Astrocyte (in vitro differentiated cells and primary cell): ENCODE measurements at places on chromosomes 3 and 15. TPM values are rescaled to one million over a fixed set of nuclear protein-coding genes. Genes with fewer than 3 reads are reported as not detected.
A peak's percentile ranks its signal among the peaks of the same experiment; 100 is the strongest.

- H3K27me3 ChIP-seq = peaks cover 2% of the 10 kb centered on the region
- no peaks in the 10 kb centered on the region for H3K36me3 ChIP-seq
- H3K27ac ChIP-seq = no peak overlapping the region
- H3K4me1 ChIP-seq = no peaks in the 10 kb centered on the region
- H3K4me3 ChIP-seq = no peak overlapping the region
- no peak for DNase-seq
Measured at GRCh38 chr15:76034111-76034510, 21.9 kb upstream of the NRG4 start.

GRCh38 chr3:184334470-184335158, 2.8 kb upstream of the FAM131A start:
- peak; percentile 76 for DNase-seq
- H3K4me1 ChIP-seq = peaks cover 79% of the 10 kb centered on the region
- H3K27me3 ChIP-seq = no peaks in the 10 kb centered on the region
- no peak overlapping the region for H3K4me3 ChIP-seq
- peak overlapping the region; percentile 96 for H3K27ac ChIP-seq

The TMEM108 gene
- total RNA-seq = 5.6 and 5.9 TPM in 2 replicates

The C3orf70 gene
- total RNA-seq = 5.7 and 8.2 TPM in 2 replicates

The GOLGA6L7 gene
- not detected in 2 replicates for total RNA-seq

- H3K36me3 ChIP-seq = no peaks in the 10 kb centered on the region
- H3K4me1 ChIP-seq = no peaks in the 10 kb centered on the region
- no peak overlapping the region for H3K4me3 ChIP-seq
- no peak overlapping the region for H3K27ac ChIP-seq
- no peaks in the 10 kb centered on the region for H3K27me3 ChIP-seq
- no peak for DNase-seq
Measured at GRCh38 chr3:55545995-55546394, 58.9 kb upstream of the WNT5A start.

The CTXN2 gene
- total RNA-seq = not detected in 2 replicates

The AP3B2 gene
- total RNA-seq = 7.2 and 11.5 TPM in 2 replicates

- no peak for DNase-seq
- H3K4me1 ChIP-seq = no peaks in the 10 kb centered on the region
- H3K27me3 ChIP-seq = no peaks in the 10 kb centered on the region
- H3K36me3 ChIP-seq = no peaks in the 10 kb centered on the region
Measured at GRCh38 chr3:89270201-89270600, 162.8 kb downstream of the EPHA3 start.

- no peak overlapping the region for H3K27ac ChIP-seq
- H3K4me3 ChIP-seq = no peak overlapping the region
- H3K27me3 ChIP-seq = no peaks in the 10 kb centered on the region
- H3K36me3 ChIP-seq = no peaks in the 10 kb centered on the region
- DNase-seq = no peak
- H3K4me1 ChIP-seq = peaks cover 8% of the 10 kb centered on the region
Measured at GRCh38 chr3:38457111-38458003, 3.7 kb downstream of the ACVR2B start.

The CHRNB4 gene
- total RNA-seq = not detected in 2 replicates

The EXD1 gene
- 0.07 TPM in 1 of 2 replicates, not detected in the other for total RNA-seq

DNA sequence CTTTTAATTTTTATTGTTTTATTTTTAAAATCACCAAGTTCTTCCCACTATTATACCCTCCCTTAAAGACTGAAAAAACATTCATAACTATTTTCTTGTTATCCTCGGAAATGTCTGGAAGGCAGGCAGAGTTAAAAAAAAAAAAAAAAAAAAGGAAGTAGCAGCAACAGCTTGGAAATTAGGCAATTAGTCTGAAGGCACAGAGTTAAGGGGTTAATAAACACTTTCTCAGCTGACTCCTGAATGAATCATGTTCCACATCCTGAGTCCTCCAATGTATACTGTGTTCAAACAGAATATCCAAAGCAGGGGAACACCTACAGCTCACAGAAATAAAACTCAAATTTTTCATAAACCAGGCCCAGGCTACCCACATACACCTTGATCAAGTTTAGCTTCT, 5.8 kb downstream of the HEXA start:
- H3K36me3 ChIP-seq = no peaks in the 10 kb centered on the region
- DNase-seq = no peak
- H3K4me1 ChIP-seq = no peaks in the 10 kb centered on the region
- H3K27ac ChIP-seq = no peak overlapping the region

- no peak overlapping the region for H3K27ac ChIP-seq
- H3K36me3 ChIP-seq = no peaks in the 10 kb centered on the region
- peaks cover 4% of the 10 kb centered on the region for H3K4me1 ChIP-seq
Measured at GRCh38 chr15:93716615-93717231, 514.6 kb upstream of the MCTP2 start.

GRCh38 chr3:195038161-195038560, 232.8 kb downstream of the XXYLT1 start:
- H3K27me3 ChIP-seq = peaks cover 14% of the 10 kb centered on the region
- no peak overlapping the region for H3K27ac ChIP-seq
- H3K4me1 ChIP-seq = peaks cover 4% of the 10 kb centered on the region
- DNase-seq = no peak
- H3K36me3 ChIP-seq = no peaks in the 10 kb centered on the region
- H3K4me3 ChIP-seq = no peak overlapping the region

The NR2E3 gene
- total RNA-seq = not detected in 2 replicates

DNA sequence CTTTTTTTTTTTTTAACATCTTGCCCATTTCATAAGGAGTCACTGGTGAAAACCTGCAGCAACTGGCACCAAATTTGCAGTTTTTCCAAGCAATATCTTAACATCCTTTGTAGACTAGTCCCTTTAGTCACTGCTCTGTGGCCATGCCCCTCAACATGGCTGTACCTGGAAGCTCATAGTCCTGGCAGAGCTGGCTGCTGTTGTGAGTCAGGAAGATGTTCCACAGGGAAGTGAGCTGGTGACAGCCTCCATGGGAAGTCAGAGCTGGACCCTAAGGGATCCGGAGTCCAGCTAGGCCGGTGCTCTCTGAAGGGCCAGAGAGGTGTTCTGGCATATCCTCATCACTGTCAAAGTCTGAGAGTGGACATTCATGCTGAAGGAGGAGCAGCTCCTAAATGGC, 99.3 kb upstream of the ZBED2 start:
- no peaks in the 10 kb centered on the region for H3K27me3 ChIP-seq
- no peak overlapping the region for H3K4me3 ChIP-seq
- no peaks in the 10 kb centered on the region for H3K36me3 ChIP-seq
- no peak for DNase-seq
- no peak overlapping the region for H3K27ac ChIP-seq
